ENCODE measurements at places on chromosomes 7 and 10.

DNA sequence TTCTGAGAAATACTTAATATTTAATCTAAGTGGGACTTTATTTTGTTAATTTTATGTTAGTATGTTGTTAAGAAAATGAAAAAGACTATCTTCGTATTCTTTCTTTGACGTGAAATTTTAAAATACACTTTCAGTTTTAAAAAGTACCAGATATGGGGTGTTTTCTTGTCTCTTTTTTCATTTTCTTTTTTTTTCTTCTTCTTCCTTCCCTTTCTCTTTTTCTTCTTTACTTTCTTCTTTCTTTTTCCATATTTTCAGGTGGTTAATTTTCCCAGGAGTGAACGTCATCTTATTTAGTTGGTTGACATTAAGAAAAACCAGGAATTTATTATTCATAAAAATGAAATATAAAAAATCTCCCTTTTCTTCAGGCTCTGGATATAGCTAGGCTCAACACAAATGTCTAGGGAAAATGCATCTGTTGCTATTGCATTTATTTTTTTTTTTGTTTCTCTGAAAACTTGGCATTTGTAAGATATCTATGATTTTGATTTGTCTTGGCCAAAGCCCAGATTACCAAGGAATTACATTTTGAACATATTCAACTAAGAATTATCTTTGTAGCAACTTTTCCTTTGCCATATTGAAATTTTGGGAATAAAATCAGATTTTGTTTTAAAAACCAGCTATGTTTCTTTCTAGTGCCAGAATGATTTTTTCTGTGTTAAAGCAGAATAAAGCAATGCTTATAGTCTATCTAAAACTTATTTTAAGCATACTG, 241.3 kb upstream of the FOXP2 start:
- DNase-seq, result no peak

GRCh38 chr10:14550471-14550981, 219.8 kb upstream of the FRMD4A start:
- DNase-seq, result no peak

DNA sequence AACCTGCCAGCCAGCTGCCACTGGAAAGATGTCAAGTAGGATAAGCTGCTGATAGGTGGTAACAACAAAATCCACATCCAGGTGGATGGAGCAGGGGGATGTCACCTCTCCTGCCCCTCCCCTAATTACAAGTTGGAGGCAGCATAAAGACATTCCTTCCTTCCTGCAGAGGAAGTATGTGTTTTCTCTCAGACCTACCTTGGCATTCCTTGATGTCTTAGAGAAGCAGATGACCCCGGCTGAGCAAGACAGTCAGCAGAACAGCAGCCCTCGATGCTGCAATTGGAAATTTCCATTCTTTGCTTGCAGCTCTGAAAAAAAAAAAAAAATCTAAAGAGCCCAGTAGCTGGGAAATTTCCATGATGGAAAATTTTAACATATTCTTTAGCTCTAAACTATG, 137.5 kb upstream of the MKLN1 start:
- DNase-seq, result no peak

GRCh38 chr7:2253525-2254244, 11.7 kb downstream of the NUDT1 start:
- DNase-seq, result no peak

DNA sequence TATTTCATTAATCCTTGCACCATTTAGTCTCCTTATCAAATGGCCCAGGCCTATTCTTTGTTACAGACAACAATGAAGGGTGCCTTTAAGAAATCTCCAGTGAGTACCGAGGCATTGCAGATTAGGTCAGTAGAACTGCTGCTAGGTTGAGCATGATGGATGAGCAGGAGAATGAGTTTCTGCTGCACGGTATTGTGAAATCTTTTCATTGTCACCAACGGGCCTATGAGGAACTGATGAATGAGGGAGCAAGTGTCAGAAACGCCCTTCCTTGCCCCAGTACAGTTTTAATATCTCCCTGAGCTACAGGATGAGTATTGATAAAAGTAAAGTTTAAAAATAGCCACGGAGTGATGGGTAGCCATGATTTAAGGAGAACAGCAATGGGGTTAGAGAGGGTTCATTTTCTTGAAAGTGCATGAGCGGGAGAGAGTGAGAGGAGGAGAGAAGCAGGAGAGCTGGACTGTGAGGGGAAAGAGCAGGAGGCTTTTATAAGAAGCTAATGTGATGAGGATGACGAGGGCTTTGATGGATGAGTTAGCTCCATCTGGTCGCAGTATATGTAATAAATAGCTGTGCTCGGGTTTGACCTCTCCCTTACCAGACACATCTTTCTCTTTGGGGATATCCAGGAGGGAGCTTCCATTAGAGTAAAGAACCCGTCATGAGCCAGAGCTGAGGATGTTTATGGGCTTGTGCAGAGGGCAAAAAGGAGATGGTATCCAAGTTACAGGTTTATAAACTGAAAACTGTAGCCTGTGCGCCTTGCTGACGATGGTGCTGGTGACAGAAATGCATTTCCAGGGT, 526.1 kb downstream of the LRMDA start:
- DNase-seq, result no peak

GRCh38 chr10:113801569-113801968, 50.1 kb downstream of the PLEKHS1 start:
- DNase-seq, result no peak

DNA sequence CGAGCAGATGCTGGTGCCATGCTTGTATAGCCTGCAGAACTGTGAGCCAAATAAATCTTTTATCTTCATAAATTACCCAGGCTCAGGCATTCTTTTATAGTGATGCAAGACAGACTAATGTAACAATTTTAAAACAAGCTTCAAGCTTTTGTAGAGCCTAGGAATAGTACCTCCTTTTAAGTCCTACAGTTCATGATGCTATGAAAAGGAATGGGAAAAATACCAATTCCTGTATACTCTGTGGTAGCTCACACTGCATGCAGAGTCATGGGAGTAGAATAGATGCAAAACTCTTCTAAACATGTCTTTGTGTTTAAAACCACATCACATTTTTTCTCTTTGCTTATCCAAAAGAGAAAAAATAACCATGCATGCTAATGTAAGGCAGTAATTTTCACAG, 66.6 kb upstream of the WNT16 start:
- no peak for DNase-seq

- no peak for DNase-seq
These were observed 5.7 kb downstream of the FRAT2 start for GRCh38 chr10:97328646-97329453.

DNA sequence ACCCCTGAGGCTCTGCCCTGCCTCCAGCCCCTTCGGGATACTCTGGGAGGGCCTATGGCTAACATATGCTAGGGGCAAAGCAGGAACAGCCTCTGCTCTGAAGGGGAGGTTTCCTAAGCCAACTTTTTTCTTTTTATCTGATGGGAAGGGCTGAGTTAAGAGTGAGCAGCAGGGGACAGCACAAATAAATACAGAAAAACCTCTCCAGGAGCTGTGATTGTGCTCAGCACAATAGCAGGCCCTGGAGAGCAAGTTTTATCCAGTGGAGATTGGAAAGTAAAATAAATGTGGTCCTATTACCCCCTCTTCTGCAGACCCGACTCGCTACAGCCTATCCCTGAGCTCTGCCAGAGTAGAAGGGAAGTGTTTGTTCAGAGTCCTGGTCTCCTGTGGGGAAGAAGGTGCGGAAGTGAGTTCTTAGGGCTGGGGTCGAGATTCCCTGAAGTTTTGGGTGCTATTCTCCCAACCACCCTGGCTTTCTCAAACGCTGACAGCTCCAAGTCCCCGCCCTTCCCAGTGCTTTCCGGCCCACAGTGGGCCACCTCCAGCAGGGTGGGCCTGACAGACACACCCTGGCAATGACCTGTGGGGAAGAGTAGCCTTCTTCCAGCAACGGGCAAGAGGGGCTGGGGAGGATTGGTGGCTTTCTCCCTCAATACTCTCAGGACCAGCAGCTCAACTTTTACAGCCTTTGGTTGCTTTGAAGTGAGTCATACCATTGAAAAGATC, 23.0 kb upstream of the AFAP1L2 start:
- DNase-seq, result no peak

DNA sequence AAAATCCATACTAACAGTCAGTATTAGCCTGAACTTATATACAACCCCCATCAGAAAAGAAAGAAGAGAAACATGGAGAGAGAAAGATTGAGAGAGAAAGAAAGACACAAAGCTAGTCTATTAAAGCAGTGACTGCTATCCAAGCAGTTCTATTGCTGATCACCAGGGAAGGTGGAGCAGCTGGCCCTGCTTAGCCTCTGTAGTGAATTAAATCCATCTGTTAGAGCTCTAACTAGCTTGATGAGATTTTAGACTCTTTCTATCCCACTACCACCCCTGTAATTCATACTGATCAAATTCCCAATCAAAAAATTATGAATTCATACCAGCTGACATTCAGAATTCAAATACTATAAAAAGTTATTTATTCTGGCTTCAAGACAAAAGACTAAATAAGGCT, 486.0 kb upstream of the LRRN3 start:
- no peak for DNase-seq

- no peak for DNase-seq
These were observed 1.4 kb upstream of the HOXA6 start for GRCh38 chr7:27148756-27149641.

Data from stimulated activated CD8-positive, alpha-beta memory T cell treated with anti-CD3 and anti-CD28 coated beads, Interleukin-4, amount 100 ng/mL, for 1 hour (primary cell).